ENCODE measurements at places on chromosomes 7 and 10.

DNA sequence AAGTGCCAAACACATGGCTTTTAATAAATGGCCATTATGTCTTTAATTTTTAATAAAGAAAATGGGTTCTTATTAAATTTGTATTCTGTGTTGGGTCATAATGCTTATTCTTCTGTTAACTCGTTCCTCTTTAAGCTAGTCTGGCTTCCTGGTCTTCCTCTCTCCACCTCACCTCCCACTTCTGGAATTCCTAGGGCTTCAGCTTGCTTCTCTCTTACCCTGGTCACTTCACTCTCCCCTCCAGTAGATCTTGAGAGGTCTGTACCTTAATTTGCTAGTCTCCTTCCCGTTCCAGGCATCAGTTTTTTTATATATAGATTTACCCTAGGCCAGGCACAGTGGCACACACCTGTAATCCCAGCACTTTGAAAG lies 111.2 kb downstream of the RALA start:
- DNase-seq, result no peak

DNA sequence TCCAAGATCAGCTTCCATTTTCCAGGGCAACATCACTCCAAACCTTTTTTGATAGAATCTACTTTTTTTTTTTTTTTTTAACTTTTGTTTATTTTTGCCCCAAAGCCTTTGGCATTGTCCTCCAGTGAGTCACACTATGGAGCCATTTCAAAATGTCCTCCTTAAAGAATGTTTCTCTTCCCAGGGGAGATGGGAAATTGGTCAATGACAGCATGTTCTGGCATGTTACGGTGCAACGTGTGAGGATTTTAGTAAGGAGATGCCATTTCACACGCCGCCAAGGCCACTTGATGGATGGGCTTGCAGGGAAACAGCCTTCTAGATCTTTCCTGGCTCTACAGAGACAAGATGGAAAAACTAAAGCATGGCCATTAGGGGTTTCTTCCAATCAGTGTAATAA lies 30.7 kb upstream of the TRIL start:
- DNase-seq, result peak; percentile 63

GRCh38 chr7:1693419-1693990 lies 23.4 kb downstream of the ELFN1 start:
- no peak for DNase-seq

GRCh38 chr10:115801992-115802391 lies 471.0 kb downstream of the GFRA1 start:
- no peak for DNase-seq

DNA sequence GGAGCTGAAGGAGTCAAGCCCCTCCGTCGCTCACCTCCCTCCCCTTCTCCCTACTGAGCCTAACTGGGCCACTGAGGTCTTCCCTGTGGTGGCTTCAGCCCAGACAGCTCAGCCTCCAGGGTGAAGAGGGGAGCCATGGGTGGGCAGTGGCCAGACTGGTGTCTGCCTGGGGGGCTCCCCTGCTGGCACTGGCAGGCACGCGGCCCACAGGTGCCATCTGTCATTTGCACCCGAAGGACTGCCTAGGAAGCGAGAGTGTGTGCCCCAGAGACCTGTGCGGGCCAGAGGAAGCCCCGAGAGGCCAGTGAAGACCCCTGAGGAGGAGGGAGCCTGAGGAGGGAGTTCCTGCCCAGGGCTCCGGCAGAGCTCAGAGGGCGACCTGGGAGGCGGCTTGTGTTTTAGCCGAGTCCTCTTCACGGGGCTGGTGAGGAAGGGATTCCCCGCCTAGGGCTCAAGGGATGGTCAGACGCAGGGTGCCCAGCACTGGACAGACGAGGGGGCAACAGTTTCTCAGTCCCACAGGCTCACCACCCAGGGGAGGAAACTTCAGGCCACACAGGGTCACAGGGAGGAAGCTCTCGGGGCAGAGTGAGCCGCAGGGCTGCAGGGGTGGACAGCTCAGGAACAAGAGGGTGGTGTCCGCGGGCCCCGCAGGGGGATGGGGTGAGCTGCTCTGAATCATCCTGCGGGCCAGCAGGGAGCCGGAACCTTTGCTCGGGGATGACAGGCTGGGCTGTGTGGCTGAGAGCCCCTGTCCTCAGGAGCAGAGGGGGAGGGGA lies 76.2 kb upstream of the PPP2R2D start:
- no peak for DNase-seq

Measured in keratinocyte (primary cell).